HS-27A (cell line): ENCODE measurements at places on chromosomes 12 and 14.

DNA sequence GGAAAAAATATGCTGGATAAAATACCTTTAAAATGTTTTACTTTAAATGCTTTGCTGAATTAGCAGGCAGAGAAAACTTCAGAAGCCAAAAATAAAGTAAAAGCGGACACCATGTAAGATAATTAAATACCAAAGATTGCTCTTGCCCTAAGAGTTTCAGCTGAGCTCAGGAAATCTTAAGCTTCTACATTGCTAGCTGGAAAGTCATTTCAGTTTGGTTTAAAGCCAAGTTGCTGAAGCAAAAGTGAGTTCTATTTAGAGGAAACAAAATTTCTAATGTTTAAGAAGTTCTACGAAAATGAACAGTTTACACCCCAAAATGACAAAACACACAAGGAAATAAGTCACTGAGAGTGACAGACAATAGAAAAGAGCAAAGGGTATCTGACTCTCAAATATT, 310.0 kb downstream of the ADAMTS20 start:
- DNase-seq, result no peak

DNA sequence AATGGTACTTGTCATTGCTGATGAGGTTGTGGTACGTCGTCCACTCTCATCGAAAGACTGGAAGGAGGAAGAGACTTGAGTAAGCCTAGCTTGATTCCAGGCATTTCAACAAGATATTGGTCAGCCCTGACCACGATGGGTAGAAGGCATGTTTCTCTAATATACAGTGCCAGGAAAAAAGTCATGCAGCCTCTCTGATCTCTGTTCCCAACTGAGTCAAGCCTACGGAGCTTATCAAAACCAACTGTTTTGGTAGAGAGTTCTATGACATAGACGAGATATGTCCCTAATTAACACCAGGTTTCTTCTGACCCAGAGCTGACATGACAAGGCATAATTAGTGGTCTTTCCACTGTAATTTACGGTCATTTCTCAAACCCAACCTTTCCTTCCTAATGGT, 58.5 kb downstream of the NIN start:
- DNase-seq, result no peak

DNA sequence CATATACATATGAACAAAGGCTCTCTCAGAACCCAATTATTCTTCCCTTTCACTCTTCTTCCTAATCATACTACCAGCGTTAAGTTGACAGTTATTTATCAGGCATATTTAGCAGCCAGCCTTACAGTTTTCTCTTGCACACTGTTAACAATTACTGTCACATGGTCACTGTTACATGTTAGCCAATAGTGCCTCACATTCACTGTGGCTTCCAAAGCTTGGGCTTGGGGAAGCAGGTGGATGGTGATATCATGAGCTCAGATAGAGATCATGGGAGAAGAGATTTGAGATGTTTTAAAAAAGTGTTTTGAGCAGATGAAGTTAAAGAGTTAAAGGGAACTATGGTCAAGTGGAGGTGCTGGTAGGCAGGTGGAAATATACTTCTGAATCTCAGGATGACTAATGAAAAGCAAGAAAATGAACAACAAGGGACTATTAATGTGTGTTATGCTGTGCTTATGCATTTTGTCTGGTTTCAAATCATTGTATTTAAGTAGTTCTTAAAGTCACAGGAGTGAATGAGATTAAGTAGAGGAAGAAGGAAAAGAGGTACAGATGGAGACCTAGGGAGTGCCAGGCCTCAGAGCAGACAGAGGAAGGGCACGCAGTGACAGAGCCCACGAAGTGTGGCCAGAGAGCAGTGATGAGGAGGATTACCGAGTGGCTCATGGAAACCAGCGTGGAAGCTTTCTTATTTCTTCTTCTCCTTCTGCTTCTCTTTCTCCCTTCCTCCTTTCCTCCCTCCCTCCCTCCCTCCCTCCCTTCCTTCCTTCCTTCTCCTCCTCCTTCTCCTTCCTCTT, 39.6 kb downstream of the BICD1 start:
- no peak for DNase-seq

GRCh38 chr12:123085730-123086487, 65.0 kb downstream of the PITPNM2 start:
- DNase-seq, result peak; percentile 35

DNA sequence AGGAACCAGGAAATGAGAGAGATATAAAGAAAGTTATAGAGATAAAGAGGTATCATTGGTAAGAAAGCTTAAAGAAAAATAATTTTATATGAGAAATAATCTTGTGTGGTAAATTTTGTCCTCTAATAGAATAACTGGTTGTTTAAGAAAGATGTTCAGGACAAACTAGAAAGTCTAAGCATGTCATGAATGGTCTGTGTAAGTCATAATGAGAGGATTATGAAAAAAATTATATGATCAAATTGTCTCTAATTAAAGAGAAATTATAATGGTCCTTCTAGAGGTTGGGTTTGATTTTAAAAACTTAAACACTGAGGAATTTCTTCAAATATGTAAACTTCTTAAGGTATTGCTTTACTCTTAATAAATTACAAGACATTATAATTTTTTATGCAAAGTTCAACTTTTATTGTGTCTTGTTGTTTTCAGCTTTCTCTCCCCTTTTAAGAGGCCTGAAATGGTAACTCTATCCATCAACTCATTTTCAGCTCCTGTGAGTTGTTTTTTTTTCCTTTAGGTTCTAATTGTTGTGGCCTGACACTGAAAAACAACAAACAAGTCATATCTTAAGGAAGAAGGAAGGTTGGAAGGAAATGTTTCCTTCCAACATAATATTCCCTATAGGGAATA, 88.2 kb upstream of the CNOT2 start:
- DNase-seq, result no peak

- DNase-seq, result no peak
Observed at GRCh38 chr12:57771236-57771872, 551 bp downstream of the METTL1 start.

GRCh38 chr12:96237035-96237434, 42.9 kb downstream of the ELK3 start:
- DNase-seq, result no peak

DNA sequence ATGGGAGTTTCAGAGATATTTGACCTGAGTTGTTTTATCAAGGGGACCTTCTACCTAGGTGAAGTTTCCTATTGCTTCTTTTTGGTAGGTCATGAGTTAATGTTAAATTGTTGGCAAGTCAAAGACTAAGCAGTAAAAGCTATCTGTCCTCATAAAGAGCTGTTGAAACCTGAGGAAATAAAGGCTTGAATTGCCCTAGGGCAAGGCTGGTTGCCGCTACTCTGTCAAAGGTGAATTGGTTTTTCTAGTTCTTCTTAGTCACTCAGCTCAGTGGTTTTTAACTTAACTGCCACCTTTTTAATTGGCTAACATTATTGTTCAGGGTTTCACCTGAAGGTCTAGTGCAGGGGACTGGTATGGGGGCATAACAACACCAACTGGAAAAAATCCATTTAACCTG, 441.6 kb upstream of the FBXO33 start:
- no peak for DNase-seq

GRCh38 chr14:100903134-100903468, 421 bp downstream of the RTL1 start:
- no peak for DNase-seq

DNA sequence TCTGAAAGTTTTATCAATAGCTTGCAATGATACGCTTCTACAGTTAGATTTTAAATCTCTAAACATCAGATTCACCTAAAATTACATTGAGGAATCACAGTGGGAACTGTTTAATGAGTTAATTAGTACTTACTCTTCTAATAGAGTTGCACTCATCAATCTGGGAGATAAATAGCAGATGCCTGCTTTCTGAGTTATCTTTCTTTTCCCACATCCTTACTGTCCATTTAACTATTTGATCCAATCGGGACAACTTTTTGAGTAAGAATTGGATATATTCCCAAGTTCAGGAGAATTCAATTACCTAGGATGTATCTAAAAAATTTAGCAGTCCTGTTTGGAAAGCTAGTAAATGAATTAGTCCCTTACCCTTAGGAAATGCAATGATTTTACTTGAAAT, 162.3 kb downstream of the KCNH5 start:
- no peak for DNase-seq

DNA sequence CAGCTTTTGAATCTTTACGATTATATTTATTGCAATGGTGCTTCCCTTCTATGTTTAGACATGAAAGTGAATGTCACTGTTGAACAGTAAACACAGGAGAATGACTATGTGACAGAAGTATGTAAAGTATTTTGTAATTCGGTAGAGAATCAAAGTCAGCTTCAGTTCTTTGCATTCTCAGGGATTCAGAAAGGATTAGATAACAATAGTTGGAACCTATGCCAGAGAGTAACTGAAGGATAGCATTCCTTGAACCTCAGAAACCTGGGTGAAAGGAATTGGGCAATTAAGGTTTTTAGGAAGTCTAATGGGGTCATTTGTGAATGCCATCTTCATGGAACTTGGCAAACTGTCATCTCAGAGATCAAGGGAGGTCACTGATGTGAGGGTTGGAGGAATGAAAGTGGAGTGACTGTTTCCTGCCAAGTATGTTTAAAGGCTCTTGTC, 305.3 kb upstream of the DDHD1 start:
- DNase-seq, result peak; percentile 66

GRCh38 chr14:43535231-43535838, 971.7 kb downstream of the FSCB start:
- no peak for DNase-seq
